ENCODE measurements at places on chromosomes 11 and 22.

- no peak for DNase-seq
Measured at GRCh38 chr22:38196791-38197419, 4.9 kb upstream of the MAFF start.

- DNase-seq: no peak
Measured at GRCh38 chr11:100003985-100004384, 683.1 kb upstream of the ARHGAP42 start.

- no peak for DNase-seq
Measured at GRCh38 chr11:21866781-21867180, 326.1 kb upstream of the ANO5 start.

DNA sequence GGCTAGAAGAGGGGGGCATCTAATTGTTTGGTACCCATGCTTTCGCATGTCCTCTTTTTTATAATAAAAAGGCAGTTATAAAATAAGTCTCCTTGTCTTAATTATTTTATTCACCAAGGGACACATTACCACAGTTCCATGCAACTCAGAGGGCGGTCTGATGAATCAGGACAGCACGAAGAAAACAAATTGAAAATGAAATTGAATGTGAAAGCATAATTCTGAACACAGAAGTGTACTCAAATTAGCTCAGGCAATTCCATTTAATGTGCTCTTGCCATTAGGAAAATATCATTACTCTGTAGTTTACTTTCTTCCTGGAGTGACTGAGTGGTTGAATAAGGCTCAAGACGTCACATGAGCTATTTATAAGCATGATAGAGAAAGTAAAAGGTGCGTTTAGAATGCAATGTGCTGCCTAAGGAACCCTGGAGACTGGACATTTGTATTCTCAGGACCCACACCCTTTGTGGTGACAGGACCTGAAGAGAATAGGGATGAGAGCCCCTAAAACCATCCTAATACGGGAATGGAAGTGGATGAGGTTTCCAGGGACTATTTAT is 59.6 kb downstream of the MTNR1B start:
- DNase-seq: no peak

Data from CMK (cell line).